ENCODE measurements at places on chromosomes 5 and 9. TPM values are rescaled to one million over a fixed set of nuclear protein-coding genes. Genes with fewer than 3 reads are reported as not detected.

DNA sequence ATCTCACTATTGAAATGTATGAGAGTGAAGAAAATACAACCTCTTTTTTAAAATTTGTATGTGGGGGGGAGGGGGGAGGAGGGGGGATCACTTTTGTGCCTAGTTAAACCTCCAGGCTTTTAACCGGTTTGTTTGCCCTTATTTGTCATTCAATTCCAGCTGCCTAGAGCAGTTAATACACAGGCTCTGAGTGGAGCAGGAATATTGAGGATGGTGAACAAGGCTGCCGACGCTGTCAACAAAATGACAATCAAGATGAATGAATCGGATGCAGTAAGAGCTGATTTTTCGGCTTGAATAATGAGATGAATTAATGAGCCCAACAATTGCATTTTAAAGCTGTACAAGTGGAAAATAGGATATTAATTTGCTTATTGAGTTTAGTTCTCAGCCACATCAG, 28.7 kb upstream of the SNX24 start:
- H3K27me3 ChIP-seq: no peaks in the 10 kb centered on the region
- DNase-seq: no peak
- no peak overlapping the region for H3K27ac ChIP-seq
- peaks cover 9% of the 10 kb centered on the region for H3K36me3 ChIP-seq

PRRX2 gene
- 8.9 TPM for total RNA-seq

GRCh38 chr9:89078860-89079259, 87.6 kb downstream of the S1PR3 start:
- no peaks in the 10 kb centered on the region for H3K27me3 ChIP-seq
- peak; percentile 24 for DNase-seq
- no peak overlapping the region for H3K27ac ChIP-seq
- H3K4me1 ChIP-seq: no peaks in the 10 kb centered on the region

DNA sequence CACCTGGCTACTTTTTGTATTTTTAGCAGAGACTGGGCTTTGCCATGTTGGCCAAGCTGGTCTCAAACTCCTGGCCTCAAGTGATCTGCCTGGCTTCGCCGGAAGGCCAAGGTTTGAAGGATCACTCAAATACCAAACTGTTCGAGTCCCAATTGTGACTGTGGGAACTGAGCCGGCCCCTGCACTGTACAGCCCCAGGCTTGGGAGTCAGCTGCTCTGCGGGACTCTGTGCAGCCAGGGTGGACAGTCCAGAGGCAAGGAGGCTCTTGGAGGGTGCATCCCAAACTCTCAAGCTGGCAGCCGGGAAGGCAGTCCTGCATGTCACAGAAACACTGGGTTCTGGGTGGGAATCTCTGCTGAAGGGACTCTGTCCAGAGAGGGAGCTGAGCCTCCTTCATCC, 109.0 kb downstream of the ENTREP1 start:
- no peak for DNase-seq
- no peaks in the 10 kb centered on the region for H3K27me3 ChIP-seq
- H3K4me1 ChIP-seq: no peaks in the 10 kb centered on the region
- no peak overlapping the region for H3K27ac ChIP-seq

- H3K27ac ChIP-seq: no peak overlapping the region
- H3K36me3 ChIP-seq: no peaks in the 10 kb centered on the region
- H3K27me3 ChIP-seq: no peaks in the 10 kb centered on the region
- peaks cover 10% of the 10 kb centered on the region for H3K4me1 ChIP-seq
- DNase-seq: no peak
Measured at GRCh38 chr9:137688261-137688660, 69.5 kb downstream of the EHMT1 start.

DNA sequence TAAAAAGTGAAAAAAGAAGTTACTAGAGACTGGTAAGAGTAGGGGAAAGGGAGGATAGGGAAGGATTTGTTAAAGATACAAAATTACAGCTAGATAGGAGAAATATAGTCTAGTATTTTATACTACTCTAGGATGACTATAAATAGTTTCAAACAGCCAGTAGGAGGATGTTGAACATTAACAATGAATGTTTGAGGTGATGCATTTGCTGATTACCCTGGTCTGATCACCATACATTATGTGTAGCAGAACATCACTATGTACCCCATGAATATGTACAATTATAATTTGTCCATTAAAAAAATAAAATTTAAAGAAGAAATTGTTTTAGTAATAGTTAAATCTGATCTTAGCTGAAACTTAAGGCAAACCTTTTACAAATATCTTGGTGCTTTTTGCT, 302.6 kb downstream of the ARHGAP26 start:
- no peak overlapping the region for H3K4me3 ChIP-seq
- DNase-seq: no peak
- H3K36me3 ChIP-seq: peaks cover 8% of the 10 kb centered on the region
- no peak overlapping the region for H3K27ac ChIP-seq
- H3K27me3 ChIP-seq: no peaks in the 10 kb centered on the region

PRUNE2 gene
- 13.2 TPM for total RNA-seq

DNA sequence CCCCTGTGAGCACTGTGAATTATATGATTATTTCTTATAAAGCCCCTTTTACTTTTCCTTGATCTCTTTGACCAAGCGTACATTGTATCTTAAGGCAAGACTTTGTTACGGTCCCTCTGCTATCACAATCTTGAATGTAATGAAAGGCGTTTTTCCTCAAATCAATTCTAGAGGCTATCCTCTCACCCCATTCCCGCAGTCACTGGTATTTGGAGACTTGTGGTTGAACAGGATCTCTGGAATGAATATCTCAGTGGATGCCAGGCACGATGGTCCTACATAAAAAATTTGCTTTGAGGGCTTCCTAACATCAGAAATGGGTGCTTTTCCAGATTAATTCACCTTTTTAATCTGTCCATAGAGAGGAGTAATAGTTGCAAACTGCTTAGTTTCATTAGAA, 151.4 kb upstream of the PAPPA start:
- H3K36me3 ChIP-seq: no peaks in the 10 kb centered on the region
- DNase-seq: no peak
- no peaks in the 10 kb centered on the region for H3K4me1 ChIP-seq
- H3K4me3 ChIP-seq: no peak overlapping the region

SV2C gene
- under 0.01 TPM for total RNA-seq

GRCh38 chr5:157475432-157475831, 15.4 kb downstream of the NIPAL4 start:
- H3K4me3 ChIP-seq: no peak overlapping the region
- peaks cover 11% of the 10 kb centered on the region for H3K4me1 ChIP-seq
- no peak overlapping the region for H3K27ac ChIP-seq

DNA sequence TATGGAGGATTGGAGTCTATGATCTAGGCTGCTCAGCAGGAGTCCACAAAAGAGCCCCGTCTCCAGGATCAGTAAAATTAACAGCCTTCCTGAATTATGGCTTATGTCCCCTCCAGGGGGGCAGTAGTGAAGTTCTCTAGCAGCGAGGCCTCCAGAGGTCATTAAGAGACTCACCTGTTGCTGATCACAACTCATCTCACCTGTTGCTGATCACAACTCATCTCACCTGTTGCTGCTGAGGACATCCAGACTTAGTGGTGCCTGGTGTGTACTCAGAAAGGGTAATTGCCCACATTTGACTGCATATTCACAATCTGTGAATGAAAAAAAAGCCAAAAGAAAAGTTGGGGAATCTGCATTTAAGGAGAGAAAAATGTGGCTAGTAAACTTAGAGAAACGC, 129.5 kb downstream of the SMARCA2 start:
- H3K4me1 ChIP-seq: no peaks in the 10 kb centered on the region
- no peak overlapping the region for H3K27ac ChIP-seq
- H3K4me3 ChIP-seq: no peak overlapping the region
- peaks cover 10% of the 10 kb centered on the region for H3K36me3 ChIP-seq
- H3K27me3 ChIP-seq: no peaks in the 10 kb centered on the region
- DNase-seq: no peak

PTPRD gene
- 67.2 TPM for total RNA-seq

- no peaks in the 10 kb centered on the region for H3K27me3 ChIP-seq
- no peak overlapping the region for H3K27ac ChIP-seq
- no peaks in the 10 kb centered on the region for H3K4me1 ChIP-seq
- no peak overlapping the region for H3K4me3 ChIP-seq
- H3K36me3 ChIP-seq: no peaks in the 10 kb centered on the region
Measured at GRCh38 chr5:50922942-50923767, 256.7 kb downstream of the PARP8 start.

- no peak overlapping the region for H3K27ac ChIP-seq
- H3K36me3 ChIP-seq: no peaks in the 10 kb centered on the region
- H3K27me3 ChIP-seq: no peaks in the 10 kb centered on the region
- no peaks in the 10 kb centered on the region for H3K4me1 ChIP-seq
- no peak for DNase-seq
Measured at GRCh38 chr9:68794898-68795297, 89.9 kb downstream of the PIP5K1B start.
